ENCODE measurements at places on chromosomes 2 and 18.

- DNase-seq: no peak
Observed at GRCh38 chr18:41262688-41263087, 692.3 kb upstream of the PIK3C3 start.

- no peak for DNase-seq
Observed at GRCh38 chr18:59142274-59142673, 2.6 kb downstream of the SEC11C start.

DNA sequence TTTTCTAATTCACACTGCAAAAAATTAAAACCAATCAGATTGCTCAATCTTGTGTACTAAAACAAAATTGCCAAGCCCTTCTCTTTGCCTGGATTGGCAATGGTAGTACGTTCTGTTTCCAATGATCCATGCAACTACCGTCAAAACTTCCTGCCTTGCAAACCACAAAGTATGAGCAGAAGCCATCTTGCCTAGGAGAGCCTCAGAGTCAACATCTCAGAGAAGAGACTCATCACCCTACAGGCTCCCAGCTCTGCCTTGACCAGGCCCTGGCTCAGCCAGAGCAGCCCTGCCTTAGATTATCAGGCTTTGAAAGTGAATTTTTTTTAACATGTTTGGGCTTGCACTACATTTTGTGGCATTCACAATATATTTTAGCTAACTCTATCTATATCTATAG, 574.1 kb downstream of the SATB2 start:
- DNase-seq: no peak

DNA sequence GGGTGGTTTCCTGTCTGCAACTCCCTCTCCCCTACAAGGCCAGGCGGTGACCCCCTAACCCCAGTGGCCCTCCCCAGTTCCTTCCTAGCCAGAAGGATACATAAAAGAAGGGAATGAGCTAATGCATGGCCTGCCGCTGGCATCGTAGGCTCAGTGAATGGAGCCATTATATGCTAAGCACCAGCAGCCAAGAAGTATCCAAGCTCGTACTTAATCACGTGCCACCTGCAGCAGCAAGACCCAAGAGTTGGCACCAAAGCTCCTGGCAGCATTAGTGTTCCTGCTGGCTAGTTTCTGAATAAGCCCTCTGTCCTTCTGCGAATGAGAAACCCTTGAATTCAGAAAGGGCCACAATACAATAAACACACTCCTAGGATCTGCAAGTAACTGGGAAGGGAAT, 4.3 kb downstream of the DBI start:
- DNase-seq: no peak

DNA sequence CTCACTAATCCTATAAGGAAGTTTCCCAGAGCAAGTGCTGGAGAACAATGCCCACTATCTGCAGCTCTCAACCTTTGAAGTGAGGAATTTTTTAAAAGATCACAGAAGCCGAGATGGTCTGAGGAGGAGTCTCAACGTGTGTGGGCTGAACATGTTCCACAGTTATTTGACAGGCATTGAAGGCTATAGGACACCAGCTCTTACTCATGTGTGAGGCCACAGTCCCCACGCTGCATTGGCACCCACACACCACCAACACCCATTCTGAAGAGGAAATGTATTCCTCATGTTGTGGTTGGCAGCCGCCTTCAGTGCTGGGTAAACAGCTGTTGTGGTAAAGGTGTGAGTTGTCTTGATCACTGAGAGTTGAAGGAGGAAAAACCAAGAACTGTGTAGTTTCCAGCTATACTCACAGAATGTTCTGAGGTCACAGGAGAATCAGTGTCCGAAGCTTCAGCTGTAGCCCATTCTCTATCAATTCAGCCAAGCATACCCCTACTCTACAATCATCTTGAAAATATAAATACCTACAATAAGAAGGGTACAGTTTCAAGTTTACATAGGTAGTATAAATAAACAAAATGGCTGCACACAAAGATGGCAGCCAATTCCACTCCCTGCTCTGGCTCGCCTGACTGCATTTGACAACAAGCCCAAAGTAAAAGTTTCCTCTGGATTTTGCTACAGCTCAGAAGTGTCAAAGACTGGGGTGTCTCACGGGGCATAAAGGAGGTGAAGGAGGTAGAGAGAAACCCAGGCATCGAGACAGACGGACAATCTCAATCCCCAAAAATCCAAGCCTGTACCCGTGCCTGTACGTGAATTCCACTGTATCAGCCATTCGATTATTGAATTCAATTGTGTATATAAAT, 12.1 kb downstream of the CD226 start:
- no peak for DNase-seq

- no peak for DNase-seq
Observed at GRCh38 chr2:165623783-165624469, 154.4 kb downstream of the CSRNP3 start.

- DNase-seq: no peak
Observed at GRCh38 chr2:68134554-68134953, 23.1 kb upstream of the PNO1 start.

- peak; percentile 81 for DNase-seq
Observed at GRCh38 chr2:126657636-126658318, 1.8 kb downstream of the GYPC start.

DNA sequence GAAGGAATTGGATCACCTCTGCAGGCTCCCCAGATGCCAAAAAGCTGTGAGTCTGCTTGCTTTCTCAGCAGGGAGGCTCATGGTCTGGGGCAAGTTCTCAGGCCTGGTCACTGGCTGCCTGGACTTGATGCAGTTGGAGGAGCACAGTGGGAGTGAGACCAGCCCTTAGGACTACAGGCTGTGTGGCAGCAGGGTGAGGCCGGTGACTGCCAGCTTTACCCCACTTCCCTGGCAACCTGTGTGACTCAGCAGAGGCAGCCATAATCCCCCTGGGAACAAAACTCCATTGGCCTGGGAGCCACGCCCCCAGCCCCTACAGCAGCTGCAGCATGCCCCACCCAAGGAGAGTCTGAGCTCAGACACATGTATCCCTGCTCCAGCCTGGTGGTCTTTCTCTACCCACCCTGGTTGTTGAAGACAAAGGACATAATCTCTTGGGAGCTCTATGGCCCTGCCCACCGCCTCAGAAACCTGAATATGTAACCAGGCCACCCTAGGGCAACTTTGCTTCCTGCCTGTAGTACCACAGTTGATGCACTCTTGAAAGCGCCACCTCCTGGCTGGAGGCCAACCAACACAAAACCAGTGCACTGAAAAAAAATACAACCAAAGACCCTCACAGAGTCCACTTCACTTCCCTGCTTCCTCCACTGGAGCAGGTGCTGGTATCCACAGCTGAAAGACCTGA, 106.8 kb upstream of the SPATS2L start:
- peak; percentile 55 for DNase-seq

DNA sequence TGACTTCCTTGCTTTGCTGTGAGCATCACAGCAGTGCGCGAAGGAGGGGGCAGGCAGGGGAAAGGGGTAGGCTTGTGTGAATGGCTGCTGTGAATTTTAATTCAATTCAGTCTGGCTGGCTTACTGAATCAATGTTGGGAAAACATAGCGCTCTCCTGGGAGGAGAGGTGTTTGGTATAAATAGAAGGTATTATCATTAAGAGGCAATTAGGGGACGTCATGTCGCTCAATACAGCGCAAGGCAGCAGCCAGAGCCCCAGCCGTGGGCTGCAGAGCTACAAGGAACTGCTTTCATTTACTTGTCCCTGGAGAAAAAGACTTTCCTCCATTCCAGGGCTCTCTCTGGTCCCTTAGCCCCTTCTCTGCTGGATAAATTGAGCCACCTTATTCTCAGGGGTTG, 181.4 kb upstream of the MSH6 start:
- no peak for DNase-seq

- DNase-seq: no peak
Observed at GRCh38 chr18:59765343-59765742, 68.1 kb upstream of the CCBE1 start.

DNA sequence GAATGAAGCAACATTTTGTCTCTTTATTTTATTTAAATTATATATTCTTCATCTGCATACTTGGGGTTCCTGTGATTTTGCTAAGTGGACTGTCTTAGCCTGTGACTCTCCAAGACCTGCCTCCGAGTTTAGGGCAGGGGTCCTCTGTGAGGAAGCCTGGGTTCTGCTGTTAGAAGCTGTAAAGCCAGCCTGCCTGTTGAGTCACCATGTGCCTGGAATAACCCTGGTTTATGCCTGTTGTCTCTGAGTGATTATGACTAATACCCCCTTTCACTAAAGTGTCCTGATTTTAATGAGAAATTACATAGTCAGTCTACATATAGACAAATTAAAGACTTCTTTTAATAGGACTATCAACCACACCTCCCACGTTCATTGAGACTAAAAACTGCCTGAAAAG, 369.1 kb downstream of the ZNF521 start:
- DNase-seq: no peak

DNA sequence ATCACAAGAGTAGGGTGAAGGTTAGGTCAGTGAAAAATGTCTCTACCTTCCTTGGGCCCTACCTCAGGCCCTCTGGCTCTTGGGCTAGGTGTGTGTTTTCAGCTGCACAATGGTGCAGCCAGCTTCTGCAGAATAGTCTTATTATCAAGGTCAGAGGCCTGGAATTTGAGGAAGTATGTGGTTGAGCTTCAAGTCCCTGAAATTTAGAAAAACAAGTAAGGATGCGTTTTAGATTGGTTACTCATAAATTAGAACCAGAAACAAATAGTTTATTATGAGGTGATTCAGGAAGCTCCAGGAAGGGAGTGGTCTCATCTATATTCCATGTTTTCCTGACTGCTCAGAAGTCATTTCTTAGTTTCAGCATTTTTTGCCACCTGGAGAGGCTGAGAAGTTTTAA, 204.2 kb upstream of the CELF4 start:
- DNase-seq: no peak

DNA sequence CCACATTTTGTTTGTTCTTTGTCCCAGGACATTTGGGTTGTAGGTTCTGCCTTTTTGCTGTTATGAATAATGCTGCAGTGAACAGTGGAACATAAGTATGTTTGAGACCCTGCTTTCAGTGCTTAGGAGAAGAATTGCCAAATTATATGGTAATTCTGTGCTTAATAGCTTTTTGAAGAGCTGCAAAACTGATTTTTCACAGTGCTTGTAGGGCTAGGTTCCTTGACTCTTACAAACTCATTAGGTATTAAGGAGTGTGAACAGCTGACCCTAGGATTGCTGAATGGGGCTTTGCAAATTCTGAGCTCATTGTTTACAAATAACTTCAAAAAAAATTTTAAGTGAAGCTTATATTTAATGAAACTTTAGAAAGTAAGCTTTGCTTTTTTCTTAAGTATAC, 154.2 kb downstream of the LTBP1 start:
- no peak for DNase-seq

- DNase-seq: no peak
Observed at GRCh38 chr2:181847702-181848101, 43.8 kb upstream of the ITPRID2 start.

GRCh38 chr18:9191658-9192256, 55.2 kb downstream of the ANKRD12 start:
- no peak for DNase-seq

DNA sequence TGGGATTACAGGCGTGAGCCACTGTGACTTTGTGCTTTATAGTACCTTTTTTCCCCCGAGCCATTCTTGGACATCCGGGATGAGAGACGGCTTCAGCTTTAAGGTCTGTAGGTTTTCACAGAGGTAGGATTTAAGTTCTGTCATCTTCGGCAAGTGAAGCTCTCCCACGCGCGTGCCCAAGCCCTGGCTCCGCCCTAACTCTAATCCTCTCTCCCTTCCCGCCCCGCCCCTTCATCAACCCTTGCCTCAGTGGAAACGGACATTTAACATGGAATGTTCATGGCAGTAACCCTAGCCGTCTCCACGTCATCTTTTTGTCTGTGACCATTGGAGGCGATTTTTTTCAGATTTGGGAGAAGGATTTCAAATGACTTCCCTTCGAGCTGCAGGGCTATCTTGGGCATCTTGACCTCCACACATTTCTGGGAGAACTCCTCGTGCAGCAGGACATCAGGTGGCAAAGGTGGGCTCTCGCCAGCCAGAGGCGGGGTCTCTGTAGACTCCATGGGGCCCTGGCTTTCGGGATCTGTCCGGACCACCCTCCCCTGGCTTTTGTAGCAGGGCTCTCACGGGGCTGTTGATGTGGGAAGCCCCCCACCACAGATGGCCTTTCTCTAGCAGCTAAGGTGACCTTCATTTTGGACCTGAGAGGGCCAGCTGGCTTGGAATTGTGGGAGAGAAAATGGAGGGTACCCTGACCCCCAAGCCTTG, 6.8 kb downstream of the COLEC11 start:
- no peak for DNase-seq

GRCh38 chr18:28113271-28114029, 63.5 kb downstream of the CDH2 start:
- no peak for DNase-seq

DNA sequence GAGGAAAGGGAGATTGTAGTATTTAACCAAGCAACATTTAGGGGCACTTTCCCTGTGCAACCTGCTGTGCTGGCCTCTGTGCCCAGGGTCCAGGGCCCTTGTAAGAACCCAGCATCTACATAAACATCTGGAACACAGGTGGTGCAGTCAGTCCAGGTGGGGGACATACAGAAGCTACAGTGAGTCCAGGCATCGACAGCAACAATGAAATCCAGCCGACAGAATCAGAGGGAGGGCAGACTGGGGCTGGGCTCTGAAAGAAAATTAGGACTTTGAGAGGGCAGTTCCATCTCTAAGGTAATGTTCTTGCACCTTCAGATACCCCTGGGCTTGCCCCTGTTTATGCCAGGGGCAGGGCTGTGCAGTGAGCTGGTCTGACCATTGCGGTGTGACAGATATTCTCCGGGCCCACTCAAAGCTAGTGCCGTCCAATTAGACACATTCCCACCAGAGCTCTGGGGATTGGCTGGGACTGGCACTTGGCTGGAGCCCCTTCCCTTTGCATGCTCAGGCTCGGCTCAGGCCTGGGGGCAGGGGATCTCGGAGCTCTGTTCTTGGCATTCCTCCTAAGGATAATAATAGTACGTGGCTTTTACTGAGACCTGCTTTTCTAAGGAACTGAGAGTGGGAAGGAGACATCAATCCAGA, 5.4 kb downstream of the LBH start:
- DNase-seq: no peak

DNA sequence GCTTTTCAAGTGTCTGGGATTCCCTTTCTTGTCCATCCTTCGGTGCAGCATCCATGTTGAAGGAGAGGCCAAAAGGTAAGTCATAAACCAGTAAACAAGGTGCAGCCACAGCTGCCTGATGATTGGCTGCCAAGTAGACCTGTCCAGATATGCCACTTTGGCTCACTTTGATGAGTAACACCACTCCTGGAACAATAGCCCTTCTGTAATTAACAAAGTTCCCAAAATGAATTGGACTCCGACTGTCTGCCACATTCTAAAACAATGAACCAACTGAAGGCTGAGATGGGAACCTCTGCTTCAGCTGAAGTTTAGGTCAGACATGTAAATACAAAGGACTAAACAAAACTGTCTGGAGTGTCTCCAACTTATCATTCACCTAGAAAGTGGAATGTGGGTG, 82.2 kb upstream of the LGALSL start:
- DNase-seq: no peak

DNA sequence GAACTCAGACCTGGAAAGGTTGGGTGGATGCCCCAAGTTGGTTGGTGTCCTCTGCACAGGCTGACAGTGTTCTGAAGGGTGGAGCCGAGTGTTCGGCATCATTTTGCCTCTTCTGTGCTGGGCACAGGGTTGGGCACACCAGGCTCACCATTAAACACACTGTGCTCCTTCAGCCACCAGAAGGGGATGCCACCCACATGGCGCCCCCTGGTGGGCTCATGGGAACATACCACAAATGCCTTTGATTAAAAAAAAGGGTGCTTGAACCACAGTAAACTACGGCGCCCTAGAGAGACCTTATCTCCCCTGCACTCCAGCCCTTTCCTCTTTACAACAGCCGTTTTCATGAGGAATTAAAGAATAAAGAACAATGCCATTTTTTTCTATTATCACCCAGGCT, 89.4 kb downstream of the CELF4 start:
- peak; percentile 74 for DNase-seq

GRCh38 chr2:71896385-71897136, 251.1 kb downstream of the CYP26B1 start:
- DNase-seq: no peak

- no peak for DNase-seq
Observed at GRCh38 chr2:157231476-157231875, 26.0 kb upstream of the GALNT5 start.
